Astrocyte (in vitro differentiated cells and primary cell): ENCODE measurements at places on chromosomes 7 and 10. TPM values are rescaled to one million over a fixed set of nuclear protein-coding genes. Genes with fewer than 3 reads are reported as not detected.

DNA sequence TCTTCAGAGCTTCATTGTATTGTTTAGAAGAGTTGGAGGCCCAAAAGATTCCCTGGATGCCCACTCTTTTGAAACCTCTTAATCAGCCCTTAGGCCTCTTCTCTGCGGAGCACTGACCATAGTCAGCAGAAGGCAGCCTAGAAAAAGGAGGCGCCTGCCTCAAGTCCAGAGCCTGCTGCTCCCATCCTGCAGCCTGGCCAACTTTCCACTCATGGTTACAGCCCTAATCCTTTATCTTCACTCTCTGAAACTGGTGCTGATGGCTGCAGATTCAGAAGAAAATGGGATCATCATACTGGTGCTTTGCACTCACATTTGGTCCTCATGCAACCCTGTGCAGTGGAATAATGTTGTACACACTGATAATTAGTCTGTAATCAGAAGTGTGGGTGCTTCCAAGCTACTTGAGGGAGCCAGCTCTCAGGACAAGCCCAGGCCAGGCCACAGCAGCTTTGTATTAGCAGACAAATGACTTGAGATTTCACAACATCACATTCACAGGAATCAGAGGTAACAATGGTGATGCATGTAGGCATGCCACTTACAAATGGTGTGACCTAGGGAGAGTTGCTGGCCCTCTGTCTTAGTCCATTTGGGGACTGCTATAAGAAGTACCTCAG is 272.9 kb downstream of the GALNT17 start:
- no peak for DNase-seq
- H3K36me3 ChIP-seq, result no peaks in the 10 kb centered on the region
- no peaks in the 10 kb centered on the region for H3K27me3 ChIP-seq
- no peak overlapping the region for H3K4me3 ChIP-seq

GRCh38 chr7:147569116-147569913 is 1021.3 kb upstream of the C7orf33 start:
- H3K27ac ChIP-seq, result no peak overlapping the region
- DNase-seq, result no peak
- H3K36me3 ChIP-seq, result no peaks in the 10 kb centered on the region
- no peaks in the 10 kb centered on the region for H3K4me1 ChIP-seq

GRCh38 chr10:73218431-73219191 is 28.4 kb downstream of the DNAJC9 start:
- H3K4me3 ChIP-seq, result no peak overlapping the region
- no peaks in the 10 kb centered on the region for H3K4me1 ChIP-seq
- H3K27me3 ChIP-seq, result no peaks in the 10 kb centered on the region
- H3K36me3 ChIP-seq, result peaks cover 6% of the 10 kb centered on the region

DNA sequence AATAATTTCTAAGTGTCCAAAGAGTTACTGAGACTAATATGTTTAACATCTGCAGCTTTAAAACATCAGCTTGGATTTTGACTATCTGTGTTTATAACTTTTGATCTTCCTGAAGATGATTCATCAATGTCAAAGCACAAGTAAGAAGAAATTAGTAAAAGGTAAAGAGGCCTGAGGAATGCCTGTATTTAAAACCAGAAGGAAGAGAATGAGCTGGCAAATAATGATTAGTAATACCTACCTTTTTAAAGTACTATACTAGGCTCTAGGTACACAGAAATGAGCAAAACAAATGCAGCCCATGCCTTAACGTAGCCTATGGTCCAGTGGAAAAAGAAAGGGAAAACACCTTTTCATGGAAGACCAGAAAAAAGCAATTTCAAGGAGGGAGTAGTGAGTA is 158.0 kb downstream of the KCND2 start:
- no peaks in the 10 kb centered on the region for H3K4me1 ChIP-seq
- H3K27ac ChIP-seq, result no peak overlapping the region
- DNase-seq, result no peak
- no peaks in the 10 kb centered on the region for H3K36me3 ChIP-seq
- no peaks in the 10 kb centered on the region for H3K27me3 ChIP-seq

DGKI gene
- total RNA-seq, result 6.3 and 7.5 TPM in 2 replicates

DNA sequence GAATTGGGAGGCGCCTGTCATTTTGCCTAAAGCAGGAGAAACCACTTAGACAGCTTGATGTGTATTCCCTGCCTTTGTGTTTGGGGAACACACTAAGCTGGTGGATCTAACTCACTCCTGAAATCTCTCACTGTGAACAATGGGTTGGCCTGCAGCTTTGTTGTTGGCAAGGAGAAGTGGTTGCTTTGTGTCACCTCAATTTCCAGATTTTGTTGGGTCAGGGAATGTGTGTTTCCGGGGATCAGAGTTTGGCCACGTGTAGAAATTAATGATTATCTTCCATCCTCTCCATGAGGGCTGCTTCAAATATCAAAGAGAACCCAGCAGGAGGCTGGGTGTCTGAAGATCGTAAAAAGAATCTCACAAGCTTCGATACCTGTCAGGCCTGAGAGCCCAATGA is 27.8 kb downstream of the A1CF start:
- H3K4me1 ChIP-seq, result no peaks in the 10 kb centered on the region
- no peaks in the 10 kb centered on the region for H3K27me3 ChIP-seq
- no peak for DNase-seq
- no peak overlapping the region for H3K4me3 ChIP-seq
- H3K36me3 ChIP-seq, result no peaks in the 10 kb centered on the region

KCND2 gene
- total RNA-seq, result 0.24 and 0.30 TPM in 2 replicates
